ENCODE measurements at places on chromosomes 3 and 15.

DNA sequence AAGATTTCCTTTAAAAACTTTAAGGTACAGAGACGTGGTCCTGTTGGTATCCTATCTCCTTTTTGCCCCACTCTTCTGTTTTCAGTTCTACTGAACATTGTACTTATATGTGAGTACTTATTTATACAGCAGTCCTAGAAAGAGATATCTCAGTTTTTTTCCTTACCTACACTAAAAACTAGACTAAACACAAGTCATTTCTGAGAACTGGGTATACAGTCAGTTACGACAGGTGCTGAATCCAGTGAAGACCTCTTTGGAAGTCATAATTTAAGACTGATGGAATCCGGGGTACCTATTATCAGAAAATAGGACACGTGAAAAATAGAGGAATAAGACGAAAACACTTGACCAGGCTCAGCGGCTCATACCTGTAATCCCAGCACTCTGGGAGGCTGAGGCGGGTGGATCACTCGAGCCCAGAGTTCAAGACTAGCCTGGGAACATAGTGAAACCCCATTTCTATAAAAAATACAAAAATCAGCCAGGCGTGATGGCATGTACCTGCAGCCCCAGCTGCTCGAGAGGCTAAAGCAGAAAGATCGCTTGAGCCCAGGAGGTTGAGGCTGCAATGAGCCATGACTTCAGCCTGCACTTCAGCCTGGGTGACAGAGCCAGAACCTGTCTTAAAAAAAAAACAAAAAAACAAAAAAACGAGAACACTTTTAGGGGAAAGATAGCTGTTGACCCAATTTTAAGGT, 76.3 kb downstream of the KLHL25 start:
- DNase-seq, result no peak

DNA sequence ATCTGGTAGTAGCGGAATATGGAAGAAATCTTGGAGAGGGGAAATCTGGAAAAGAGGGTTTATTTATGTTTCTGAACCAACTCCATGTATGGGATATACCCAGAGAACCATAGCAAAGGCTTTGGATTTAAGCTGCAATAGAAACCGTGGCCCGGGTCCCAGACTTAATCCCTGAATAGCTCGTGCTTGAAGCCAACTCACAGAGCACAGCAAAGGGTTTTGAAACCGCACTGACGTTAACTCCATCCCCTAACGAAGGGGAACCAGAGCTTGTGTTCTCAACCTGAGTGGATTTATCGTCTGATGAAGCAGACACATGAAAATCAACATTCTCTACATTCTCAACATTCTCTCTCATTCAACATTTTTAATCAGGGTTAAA, 154.6 kb downstream of the APBA2 start:
- DNase-seq, result no peak

DNA sequence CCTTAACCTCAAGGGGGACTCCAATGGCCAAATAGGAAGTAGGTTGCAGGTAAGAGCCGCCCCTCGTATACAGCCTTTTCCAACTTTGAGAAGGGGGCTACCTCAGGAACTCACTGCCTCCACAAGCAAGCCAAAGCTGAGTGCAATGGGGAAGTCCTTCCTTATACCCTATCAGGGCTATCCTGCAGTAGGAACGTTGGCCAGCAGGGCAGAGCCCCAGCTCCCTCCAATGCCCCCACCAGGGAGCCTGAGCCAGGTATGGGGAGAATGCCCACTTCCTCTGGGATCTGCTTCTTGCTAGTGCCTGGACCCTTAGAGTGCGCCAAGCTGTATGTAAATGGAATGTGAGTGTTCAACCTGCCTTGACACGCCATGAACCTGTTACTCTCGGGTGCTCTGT, 16.3 kb downstream of the CACNA2D2 start:
- no peak for DNase-seq

GRCh38 chr3:29090912-29091597, 189.8 kb upstream of the RBMS3 start:
- no peak for DNase-seq

DNA sequence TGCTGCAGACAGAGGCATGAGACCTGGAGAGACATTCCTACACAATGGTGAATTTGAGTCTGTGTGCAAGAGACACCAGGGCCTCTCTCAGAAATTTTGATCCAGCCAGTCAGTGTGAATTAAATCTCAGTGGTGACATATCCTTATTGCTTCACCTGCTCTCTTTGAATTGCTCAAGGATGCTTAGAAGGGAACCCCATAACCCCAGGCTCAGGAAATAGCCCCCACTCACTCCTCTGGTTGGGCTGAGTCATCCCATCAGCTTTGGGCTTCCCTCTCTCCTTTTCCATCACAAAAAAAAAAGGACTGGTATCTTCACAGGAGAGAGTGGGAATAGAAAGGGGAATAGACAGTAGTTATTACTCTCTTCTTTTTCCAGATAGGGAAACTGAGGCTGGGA, 33.0 kb upstream of the LARS2 start:
- DNase-seq, result no peak

- no peak for DNase-seq
Observed at GRCh38 chr3:18743761-18744160, 318.6 kb upstream of the SATB1 start.

DNA sequence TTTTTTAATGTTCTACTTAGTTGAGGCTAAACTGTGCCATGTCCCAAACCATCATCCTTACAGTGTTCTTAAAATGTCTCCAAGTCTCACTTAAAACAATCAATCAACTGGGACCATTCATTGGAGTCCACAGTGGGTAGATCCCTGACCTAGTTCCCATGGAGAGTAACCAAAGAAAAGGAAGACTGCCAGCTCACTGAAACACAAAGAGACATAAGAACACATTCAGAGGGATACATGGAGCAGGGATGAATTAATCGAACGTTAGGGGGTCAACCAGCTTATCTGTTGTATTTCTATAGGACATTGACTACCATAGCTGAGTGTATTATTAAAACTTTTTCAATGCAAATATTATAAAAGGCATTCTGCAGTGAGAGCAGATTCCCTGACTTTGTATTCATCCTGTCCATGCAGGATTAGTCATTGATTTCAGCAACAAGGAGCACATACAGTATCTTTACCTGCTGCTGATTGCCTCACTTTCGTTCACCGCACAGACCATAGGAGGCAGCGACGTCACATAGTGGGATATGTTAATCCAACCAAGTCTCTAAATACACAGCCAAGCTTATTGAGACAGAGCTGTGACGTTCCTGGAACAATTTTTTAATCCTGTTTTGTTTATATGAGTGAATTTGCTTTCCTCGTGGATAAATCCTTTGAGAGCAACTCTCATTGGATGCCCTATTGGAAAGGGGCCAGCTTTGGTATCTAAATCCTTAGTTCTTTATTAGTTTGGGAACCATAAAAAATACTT, 364.9 kb upstream of the RBMS3 start:
- no peak for DNase-seq

DNA sequence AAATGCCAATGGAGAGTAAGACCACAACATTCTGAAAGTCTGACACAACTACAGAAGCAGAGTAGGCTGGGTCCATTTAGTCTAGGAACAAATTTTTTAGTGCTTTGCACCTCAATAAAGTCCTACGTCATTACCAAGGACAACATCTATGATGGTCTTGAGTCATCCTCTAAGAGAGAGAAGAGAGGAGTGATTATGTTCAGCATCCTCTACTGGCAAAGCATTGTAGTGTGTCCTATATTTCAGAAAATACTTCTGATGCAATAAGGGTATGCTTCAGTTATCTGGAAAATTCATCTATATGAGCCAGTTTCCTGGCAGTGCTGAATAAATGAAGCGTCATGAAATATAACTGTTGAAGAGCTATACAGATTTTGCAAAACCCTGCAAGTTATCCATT, 95.6 kb downstream of the P2RY1 start:
- DNase-seq, result no peak

DNA sequence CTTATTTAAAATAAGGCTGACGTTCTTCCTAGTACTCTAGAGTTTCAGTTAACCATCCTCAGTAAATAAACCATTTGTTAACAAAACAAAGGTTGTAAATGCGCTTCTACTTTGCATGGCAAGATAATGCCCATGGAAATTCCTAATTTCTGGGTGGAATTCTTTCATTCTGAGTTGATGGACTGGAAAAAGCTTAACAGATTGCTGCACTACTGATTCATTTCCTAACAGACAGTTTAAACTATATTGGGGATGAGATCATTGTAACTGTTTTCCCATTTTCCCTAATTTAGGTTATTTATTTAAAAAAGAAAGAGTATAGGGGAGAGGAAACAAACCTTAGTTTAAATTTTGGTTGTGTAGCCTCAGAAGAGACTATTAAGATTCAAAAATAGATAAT, 342.2 kb downstream of the NLGN1 start:
- no peak for DNase-seq

GRCh38 chr15:101376615-101377395, 81.8 kb upstream of the SNRPA1 start:
- no peak for DNase-seq

- DNase-seq, result no peak
Observed at GRCh38 chr15:56244811-56245576, 1.3 kb upstream of the RFX7 start.

DNA sequence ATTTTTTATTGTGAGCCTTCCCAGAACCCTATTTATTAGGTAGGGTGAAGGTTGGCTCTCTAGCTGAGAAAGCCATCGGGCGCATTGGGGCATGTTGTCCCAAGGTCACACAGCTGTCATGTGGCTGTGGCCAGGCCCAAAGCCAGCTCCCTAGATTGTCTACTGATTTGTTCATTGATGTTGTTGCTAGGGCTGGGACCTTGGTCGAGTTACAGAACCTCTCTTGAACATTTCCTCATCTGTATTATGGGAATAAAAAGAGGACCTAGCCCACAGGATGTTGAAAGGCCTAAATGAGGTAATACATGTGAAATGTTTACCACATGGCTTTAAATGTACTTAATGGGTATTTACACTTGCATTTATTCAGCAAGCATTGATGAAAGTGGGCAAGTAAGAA, 252.5 kb downstream of the SUCLG2 start:
- no peak for DNase-seq

DNA sequence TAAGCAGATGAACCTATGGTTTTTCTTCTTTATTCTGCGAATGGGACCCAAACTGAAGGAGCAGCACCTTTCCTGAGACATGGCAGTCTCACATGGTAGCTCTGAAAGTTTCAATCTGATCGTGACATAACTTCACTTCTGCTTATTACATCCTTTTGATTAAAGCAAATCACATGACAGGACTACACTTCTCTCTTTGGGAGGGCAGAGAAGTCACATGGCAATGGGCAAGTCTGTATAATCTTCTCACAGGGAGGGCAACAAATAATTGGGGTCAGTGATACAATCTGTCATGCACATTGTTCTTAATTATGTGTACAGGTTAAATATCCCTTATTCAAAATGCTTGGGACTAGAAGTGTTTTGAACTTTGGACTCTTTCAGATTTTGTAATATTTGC, 21.6 kb downstream of the NCBP2 start:
- no peak for DNase-seq

DNA sequence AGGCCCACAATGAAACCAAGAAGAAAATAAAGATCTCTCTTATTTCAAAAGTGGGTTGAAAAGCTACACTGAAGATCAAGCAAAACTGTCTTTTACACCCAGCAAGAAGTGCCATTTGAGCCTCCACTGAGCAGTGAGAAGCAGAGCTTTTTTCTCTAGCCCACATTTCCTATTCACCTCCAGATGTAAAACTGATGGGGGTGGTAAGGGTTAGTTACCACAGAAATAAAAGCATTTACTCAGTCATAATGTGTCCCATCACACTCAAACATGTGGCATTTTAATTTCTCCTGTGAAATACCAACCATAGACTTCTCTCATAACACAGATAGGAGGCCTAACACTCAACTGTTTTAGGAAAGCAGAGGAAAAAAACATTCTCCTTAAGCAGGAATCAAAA, 21.0 kb downstream of the IFT57 start:
- DNase-seq, result no peak

GRCh38 chr3:51819709-51820406, 40.8 kb upstream of the IQCF6 start:
- DNase-seq, result no peak

GRCh38 chr15:99118801-99119546, 14.1 kb downstream of the SYNM start:
- DNase-seq, result no peak

DNA sequence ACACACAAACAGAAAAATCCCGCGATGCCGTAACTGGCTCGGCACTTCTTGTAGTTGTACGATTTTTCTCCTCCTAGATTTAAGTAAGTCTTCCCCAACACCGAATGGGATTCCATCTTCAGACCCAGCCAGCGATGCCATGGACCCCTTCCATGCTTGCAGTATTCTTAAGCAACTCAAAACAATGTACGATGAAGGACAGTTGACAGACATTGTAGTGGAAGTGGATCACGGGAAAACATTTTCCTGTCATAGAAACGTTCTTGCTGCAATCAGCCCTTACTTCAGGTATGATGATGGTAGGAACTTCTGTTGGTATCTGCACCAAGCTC, 763 bp downstream of the KBTBD8 start:
- no peak for DNase-seq

DNA sequence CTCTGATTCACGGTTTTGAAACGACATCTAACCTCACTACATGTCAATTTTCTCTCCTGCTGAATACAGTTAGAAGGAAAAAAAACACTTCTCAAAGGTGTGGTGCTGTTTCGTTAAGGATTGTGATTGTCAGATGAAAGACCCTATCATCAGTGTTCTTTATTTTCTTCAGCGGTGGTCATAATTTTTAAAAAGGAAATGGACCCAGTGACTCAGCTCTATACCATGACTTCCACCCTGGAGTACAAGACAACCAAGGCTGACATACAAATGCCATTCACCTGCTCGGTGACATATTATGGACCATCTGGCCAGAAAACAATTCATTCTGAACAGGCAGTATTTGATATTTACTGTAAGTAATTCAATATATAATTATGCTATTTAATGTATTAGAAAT, 167.8 kb downstream of the ALCAM start:
- DNase-seq, result no peak

DNA sequence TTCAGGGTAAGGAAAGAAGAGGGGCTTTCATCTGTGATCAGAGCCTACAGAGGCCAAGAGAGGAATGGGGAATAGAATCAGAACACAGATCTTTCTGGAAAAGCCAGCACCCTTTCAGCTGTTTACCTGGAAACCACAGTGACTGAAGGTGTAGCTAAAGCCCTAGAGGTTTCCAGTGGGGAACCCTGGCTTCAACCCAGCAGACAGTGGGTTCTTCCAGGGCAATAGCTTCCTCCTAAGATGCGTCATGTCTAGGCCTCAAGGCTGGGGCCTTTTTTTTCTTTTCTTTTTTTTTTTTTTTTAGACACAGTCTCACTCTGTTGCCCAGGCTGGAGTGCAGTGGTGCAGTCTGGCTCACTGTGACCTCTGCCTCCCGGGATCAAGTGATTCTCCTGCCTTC, 3.1 kb upstream of the CPNE9 start:
- DNase-seq, result no peak

DNA sequence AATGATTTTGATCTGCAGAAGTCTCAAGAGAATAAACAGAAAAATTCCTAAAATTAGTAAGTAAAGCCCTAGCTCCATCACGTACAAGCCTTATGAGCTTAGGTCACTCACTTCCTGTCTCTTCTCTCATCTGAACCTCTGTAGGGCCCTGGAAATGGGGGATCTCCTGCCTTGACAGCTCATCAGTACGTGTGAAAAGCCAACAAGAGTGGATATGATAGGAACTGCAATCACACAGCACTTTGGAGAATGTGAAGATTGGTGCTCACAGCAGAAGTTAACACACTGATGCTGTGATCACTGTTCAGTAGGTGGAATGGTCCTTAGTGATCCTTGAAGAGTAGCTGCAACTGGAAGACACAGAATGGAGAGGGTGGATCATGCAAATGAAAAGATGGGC, 27.8 kb upstream of the ALDH1L1 start:
- DNase-seq, result no peak
